ENCODE measurements at places on chromosomes 2 and 18.
A peak's percentile ranks its signal among the peaks of the same experiment; 100 is the strongest.

GRCh38 chr2:236965021-236965840 lies 120.5 kb upstream of the COPS8 start:
- no peak for DNase-seq

DNA sequence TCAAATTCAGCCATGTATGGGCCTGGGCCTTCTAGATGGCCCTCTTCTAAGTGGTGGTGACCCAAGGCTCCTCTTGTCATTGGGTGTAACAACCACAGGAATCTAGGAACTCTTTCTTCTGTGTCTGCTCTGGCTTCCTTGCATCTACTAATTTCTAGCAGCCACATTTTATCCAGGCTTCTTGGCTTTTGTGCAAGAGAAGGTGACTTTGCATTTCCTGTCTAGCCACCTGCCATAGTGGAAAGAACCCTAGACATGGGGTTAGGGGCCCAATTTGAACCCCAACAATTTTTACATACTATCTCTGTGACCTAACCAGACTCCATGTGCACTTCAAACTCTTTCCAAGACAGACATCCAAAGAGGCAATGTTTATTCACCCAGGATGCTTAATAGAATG lies 25.1 kb downstream of the SMYD1 start:
- no peak for DNase-seq

GRCh38 chr2:218622606-218623365 lies 15.1 kb downstream of the PLCD4 start:
- no peak for DNase-seq

- DNase-seq, result peak; percentile 16
These were observed 239.9 kb downstream of the MTX2 start for GRCh38 chr2:176508984-176509740.

- DNase-seq, result no peak
These were observed 82.2 kb downstream of the EPAS1 start for GRCh38 chr2:46379213-46380037.

GRCh38 chr18:44229693-44230108 lies 451.0 kb upstream of the SETBP1 start:
- no peak for DNase-seq

DNA sequence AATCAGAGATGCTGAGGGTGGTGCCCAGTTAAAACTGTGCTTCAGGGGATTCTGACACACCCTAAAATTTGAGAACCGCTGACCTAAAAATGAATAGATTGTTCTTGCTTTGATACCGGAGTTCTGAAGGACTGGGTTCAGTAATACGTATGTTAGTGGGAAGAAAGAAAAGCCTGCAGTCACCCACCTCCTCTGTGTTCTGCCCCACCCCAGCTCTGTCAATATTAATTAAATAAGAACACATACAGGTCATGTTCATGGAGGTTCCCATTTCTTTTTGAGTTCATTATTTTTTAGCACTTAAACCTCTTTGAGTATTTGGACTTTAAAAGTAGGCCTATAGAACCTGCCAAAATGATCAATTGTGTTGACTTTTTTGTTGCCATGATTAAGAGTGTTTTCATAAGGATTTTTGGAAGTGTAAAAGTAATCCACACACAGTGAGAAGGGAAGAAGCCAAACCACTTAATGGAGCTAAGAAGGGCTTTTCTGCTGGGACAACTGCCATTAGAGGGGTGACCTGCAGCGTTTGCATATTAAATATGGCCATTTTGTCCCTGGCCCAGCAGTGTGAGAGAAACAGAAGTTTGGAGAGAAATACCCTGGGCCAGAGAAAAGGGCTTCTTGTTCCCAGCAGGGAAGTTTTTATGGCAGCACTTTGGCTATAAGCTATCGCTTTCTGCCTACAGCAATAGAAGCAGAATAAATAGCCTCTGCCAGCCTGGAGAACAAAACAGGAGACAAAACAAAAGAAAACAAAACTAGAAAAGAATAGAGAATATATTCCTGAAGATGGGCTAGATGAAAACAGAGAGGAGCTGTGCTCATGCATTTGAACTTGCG lies 80.7 kb upstream of the RNF152 start:
- DNase-seq, result no peak

GRCh38 chr2:238228700-238229099 lies 11.1 kb downstream of the HES6 start:
- no peak for DNase-seq

DNA sequence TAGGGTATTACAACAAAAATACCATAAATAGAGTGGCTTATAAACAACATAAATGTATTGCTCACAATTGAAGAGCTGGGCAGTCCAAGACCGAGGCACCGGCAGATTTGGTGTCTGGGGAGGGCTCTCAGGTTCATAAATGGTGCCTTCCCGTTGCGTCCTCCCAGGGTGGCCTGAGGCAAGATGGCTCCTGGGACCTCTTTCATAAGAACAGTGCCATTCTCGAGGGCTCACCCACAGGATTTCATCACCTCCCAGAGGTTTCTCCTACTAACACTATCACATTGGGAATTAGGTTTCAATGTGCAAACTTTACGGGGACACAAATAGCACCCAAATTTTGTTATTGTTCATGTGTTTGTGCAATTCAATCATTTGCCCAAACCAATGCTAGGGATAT lies 793.5 kb upstream of the HS6ST1 start:
- no peak for DNase-seq

DNA sequence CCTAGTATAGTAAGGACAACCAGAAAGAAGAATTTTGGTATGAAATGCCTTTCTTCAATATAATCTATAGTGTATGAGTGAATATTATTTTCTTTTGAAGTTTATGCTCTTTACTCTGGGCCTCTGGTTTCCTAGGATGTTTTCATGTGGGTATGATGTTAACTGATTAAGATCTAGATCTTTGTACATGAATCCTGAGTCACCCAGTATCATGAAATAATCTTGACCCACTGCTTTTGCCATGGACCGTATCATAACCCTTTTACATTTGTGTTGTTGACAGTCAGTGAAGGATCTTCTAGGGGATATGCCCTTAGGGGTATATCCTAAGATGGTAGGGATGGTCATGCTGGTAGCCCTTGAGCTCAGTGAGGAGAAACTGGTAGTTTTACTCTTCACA lies 100.3 kb downstream of the RAB3GAP1 start:
- DNase-seq, result no peak

DNA sequence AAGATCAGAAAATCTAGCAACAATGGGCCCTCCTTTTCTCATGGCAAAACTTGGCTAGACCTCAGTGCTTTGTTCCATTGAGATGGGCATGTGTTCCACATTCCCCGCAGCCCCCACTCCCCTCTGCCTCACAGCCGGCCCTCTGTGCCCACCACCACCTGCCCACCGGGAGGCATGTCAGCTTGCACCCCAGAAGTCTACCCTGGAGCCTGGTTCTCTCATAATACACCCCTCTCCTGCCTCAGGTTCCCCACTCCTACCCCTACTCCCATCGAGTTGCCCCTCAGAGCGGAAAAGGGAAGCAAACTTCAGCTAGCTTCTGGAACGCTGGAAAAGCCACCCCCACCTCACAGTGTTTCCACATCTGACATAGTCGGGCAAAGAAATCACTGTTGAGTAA lies 219.0 kb downstream of the ANAPC1 start:
- DNase-seq, result no peak

DNA sequence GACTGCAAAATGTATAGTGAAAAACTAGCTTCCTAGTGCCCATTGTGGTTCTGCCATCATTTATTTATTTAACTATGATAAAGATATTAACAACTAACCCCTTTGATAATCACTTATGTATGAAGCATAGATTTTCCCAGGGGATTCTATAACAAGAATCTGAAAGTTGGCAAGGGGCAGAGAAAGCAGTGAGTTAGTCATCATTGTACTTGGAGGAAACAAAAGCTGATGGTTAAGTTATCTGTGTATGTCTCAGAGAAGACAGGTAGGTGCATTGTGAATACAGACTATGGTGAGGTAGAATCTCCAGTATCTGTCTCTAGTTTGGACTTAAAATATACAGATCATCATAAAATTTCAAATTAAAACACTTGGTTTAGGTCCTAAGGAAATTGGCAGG lies 2159.1 kb upstream of the CELF4 start:
- no peak for DNase-seq

DNA sequence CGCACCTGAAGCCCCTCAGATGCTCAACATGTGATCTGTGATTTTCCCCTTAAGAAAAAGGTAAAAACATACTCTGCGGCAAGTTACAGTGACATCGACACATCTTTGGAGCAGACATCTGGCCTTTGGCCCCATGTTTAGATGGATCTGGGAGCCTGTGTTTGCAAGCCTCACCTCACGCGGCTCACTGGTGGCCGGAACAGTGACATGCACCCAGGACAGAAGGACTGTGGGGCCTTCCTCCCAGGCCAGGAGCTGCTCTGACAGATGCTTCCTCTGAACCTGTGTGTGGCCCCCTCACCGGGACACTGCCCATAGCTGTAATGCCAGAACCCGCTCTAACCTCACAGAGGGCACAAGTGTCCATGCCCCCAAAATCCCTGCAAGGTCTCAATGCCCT lies 13.1 kb downstream of the PASK start:
- no peak for DNase-seq

GRCh38 chr2:210727549-210727948 lies 171.2 kb downstream of the CPS1 start:
- no peak for DNase-seq

GRCh38 chr2:236505648-236506047 lies 64.0 kb upstream of the ACKR3 start:
- DNase-seq, result no peak

- DNase-seq, result no peak
These were observed 38.9 kb upstream of the MSH6 start for GRCh38 chr2:47744074-47744473.

DNA sequence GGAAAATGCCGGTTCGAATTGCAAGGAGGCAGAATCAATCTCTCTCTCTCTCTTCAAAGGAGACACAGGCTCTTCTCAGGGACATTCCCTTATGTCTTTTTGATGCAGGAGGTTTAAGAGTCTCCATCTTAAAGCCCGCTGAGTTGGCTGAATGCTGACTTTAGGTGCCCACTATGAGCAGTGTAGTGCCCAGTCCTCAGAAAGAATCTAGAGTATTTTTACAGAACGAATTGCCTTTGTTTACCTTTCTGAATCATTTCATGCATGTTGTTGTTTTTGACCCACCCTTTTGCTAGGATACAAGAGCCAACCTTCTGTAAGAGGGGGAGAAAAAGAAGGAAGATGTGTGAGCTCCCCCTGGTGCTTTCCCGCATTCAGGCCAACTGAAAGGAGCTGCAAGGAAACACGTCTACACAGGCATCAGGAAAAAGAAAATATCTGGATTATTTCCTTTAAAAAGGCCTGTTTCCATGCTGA lies 193.5 kb upstream of the TCF4 start:
- DNase-seq, result no peak

- DNase-seq, result no peak
These were observed 243.0 kb downstream of the HDAC4 start for GRCh38 chr2:239157771-239158170.

GRCh38 chr2:14944562-14945346 lies 312.2 kb downstream of the LRATD1 start:
- DNase-seq, result no peak

- DNase-seq, result peak; percentile 11
These were observed 74.7 kb upstream of the TMEM200C start for GRCh38 chr18:5969989-5970403.

DNA sequence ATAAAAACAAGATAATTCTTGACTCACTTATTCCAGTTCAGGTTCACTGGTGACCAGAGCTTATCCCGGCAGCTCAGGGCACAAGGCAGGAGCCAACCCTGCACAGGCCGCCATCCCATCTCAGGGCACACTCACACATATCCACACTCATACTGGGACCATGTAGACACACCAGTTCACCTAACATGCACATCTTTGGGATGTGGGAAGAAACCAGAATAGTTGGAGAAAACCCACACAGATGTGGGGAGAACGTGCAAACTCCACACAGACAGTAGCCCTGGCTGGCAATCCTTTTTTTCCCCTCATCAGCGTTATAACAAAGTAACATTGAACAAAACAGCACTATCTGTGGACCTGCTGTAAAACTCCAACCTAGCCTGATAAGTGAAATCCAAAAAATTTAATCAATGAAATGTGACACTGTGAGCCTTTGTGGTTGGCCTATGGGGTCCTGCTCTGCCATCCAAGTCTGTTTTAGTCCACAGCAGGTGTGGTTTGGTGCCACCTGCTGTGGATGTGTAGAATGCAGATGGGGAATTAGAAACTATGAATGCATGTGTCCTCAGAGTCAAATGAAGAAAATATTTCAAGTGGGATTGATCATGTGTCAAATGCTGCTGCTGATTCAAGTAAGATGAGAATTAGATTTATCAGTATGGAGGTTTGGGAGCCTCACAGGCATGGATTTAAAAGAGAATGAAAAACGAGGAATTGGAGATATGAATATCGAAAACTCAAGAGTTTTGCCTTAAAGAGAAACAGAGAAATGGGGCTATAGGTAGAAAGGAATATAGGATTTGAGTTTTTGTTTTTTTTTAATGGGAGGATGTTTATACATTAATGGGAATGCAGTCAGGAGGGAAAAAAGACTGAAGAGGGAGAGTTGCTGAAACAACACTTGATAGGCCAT lies 47.0 kb downstream of the UGP2 start:
- peak; percentile 47 for DNase-seq

DNA sequence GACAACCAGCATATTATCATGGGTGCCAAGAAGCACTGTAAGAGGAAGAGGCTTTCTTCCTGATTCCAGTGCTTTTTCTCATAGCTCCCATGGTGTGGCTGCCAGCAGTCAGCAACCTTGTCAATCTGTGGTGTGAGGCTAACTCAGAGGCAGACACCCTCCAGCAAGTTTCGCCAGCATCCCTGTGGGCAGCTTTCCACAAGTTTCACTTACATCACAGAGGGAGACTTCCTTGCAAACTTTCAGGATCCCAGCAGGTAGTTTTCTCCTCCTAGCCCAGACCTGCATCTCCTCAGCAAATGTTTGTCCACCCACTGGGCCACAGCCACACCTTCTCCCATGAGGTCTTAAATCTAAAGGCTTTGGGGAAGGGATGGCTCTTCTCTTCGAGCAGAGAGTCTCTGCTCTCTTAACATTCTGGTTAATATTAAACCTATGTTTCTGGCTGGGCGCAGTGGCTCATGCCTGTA lies 9.1 kb downstream of the DNAH7 start:
- no peak for DNase-seq

DNA sequence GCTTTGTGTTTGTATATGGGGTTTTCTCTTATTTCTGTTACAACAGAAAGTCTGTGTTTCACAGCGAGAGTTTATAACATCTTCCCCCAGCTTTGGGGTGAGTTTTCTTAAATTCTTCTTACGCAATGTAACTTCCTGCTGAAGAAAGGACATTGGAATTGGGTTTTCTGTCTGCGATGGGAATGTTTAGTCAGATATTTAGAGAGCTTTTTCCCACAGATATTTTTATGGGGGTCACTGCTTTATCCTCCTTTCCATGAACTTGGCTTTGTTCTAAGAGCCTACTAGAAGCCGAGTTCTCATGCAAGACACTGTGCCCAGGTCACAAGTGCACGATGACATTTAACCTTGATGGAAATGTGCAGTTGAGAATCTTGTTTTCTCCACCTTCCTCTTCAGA lies 22.1 kb downstream of the B3GNT2 start:
- no peak for DNase-seq

Measured in activated naive CD8-positive, alpha-beta T cell treated with anti-CD3 and anti-CD28 coated beads for 36 hours (primary cell).